NCI-H2081 treated with DMSO at 0.1 percent for 48 hours (cell line): ENCODE measurements at places on chromosomes 5 and 9.

DNA sequence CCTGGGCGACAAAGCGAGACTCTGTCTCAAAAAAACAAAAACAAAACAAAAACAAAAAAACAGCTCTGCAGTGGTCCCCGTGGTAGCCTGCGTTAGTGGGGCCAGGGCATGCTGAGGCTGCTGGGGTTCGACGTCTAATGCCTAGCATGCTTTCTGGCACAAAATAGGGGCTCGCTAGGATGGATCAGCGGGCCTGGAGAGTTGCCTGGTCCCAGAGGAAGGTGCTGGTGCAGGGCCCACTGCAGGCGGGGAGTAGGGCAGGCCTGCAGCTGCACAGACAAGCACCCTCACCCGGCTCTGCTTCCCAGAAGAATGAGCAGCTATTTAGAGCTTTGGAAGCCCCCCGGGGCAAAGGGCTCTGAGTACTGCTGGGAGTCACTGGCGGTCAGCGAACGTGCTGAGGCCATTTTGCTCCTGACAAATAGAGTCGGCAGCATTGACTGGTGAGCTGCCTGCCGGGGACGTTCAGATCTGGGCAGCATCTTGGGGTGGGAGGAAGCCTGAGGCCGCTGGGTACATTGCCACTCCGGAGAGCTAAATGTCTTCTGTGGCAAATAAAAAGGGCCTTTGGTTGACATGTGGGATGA is 126.7 kb downstream of the OLFM1 start:
- DNase-seq, result no peak

DNA sequence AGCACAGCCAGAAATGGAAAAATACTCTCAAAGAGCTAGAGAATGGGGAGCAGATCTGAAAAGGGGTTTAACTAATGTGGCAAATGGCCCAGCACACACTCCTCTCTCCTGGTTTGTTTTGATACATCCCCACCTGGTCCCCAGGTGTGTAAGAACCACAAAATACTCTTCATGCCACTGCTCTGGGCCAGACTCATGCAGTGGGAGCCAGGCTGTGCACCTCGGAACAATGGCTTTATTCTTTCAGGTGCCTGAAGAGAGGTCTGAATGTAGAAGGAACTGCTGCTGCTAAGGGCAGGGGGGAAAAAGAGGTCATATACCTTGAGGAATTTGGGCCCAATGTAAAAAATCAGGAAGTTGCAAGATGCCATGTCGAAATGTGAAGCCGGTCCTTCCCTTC is 123.9 kb upstream of the ADAMTSL1 start:
- no peak for DNase-seq

DNA sequence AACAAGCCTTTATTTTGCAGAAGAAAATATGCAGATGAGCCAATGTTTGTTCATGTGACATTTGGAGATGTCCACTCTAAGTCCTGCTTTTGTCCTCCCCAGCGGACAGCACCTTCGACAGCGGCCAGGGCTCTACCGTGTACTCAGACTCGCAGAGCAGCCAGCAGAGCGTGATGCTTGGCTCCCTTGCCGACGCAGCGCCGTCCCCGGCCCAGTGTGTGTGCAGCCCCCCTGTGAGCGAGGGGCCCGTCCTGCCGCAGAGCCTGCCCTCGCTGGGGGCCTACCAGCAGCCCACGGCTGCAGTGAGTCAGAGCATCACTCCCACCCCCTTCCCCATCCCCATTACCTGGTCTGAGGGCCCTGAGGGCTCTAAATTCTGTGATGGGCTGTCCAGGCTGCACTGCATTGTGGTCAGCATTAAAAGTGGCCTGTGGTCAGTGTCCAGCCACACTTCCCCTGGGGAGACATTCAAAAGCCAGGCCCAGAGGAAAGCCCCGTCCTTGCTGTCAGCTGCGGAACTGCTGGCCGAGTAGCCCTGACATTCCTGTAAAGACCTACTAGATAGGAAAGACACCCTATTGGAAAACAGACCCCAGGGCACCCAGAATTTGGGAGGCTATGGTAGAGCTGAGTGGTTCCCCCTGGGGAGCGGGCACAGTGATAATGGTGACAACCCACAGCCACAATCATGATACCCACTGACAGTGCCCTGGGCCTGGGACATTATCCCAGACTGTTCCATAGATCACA is 69.0 kb downstream of the WNK2 start:
- DNase-seq, result no peak

DNA sequence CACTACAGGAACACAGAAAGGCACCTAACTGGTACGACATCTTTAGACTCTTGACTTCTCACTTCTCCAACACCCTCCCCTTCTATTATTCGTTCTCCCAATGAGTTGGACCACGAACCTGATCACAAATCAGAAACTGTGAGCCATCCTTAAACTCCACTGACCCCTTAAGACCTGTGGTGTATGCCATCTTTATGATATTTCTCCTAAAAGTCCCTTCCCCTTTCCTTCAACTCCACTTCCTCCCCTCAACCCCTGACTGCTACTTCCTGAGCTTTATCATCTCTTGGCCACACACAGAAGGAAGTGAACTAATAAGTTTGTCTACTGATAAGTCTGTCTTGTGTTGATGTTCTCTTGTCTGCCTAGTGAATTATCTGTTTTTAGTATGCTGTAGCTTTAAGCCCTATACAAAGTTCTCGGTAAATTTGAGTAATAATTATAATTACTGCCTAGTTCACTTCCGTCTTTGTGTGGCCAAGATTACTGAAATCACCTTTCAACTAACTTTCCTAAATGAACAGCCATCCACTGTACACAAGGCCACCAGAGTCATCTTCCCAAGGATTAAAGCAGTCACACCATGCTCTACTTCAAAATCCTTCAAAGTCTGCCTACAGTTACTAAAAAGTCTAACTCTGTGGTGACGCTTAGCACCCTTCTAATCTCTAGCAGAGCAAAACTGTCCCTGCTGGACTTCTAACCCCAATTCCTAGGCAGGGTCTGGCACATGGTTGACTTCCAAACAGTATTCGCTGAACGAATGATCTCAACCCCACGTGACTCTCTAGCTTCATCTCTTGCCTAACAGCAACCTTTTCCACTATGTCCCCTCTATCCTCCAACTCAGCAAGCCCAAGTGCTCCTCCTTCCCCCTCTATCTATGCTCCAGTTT is 23.2 kb downstream of the ELOVL7 start:
- no peak for DNase-seq

GRCh38 chr9:114968671-114969070 is 38.3 kb upstream of the TNFSF8 start:
- no peak for DNase-seq

DNA sequence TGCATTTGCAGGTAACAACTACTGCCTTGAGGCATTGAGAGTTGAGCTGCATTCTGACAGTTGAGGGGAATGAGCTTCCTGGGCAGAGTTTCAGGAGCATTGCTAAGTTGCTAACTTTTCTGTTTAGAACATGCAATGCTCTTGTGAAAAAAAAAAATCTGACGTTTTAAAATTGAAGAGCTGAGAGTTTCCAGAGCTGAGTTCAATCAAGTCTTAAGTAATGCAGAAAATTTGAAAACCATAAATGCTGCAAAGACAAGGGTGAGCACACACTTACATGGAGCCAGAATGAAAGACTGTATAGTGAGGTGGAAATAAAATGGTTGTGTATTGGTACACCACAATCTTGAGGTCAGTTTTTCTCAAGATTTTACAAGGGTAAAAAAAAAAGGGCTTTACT is 166.0 kb downstream of the GABRB2 start:
- no peak for DNase-seq

- no peak for DNase-seq
Measured at GRCh38 chr5:33850100-33850594, 41.6 kb downstream of the ADAMTS12 start.

DNA sequence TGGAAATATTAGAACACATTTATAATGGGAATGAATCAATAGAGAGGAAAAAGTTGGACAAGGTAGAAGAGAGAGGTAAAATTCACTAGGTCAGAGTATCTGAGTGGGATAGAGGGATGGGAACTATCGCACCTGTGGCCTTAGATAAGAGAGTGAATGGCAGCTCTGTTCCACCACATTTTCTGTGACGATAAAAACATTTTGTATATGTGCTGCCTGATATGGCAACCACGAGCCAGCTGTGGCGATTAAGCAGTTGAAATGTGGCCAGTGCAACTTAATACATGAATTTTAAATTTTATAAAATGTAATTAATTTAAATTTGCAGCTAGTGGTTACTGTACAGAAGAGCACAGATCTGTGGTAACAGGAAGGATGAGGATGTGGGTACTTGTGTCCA is 46.7 kb downstream of the ZNF354A start:
- DNase-seq, result no peak

DNA sequence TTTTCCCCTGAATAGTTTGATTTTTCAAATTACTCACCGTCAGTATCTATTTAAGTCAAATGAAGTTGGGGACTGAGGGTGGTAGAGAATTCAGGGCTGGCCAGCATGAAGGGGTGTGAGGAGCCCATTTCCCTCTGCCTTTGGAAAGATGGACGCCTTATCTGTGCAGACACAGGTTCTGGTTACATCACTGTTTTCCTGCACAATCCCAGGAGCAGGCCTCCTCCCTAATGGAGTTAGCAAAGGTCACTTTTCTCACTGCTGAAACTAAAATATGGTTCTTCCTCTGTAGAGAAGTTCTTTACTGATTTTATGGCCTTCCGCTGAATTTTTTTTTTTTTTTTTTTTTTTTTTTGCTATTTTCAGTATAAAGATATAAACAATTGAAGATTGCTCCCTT is 69.1 kb downstream of the FOXD1 start:
- no peak for DNase-seq

DNA sequence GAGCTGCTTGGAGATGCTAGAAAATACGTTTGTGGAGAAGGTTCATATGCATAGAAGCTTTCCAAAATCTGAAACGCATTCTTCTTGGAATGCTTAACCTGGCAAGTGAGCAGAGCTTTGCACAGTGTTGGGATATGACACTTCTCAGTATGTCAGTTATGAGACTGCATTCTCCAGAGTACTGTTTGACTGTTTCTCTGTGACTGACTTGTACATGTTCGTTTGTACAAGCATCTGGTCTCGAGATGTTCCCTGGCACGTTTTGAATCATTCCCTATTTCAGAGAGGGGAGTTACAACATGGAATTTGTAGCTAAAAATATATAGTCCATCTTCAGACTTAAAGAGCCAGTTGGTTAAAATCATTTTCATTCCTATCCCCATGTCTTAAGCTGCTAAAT is 272.4 kb downstream of the ARRDC3 start:
- no peak for DNase-seq

DNA sequence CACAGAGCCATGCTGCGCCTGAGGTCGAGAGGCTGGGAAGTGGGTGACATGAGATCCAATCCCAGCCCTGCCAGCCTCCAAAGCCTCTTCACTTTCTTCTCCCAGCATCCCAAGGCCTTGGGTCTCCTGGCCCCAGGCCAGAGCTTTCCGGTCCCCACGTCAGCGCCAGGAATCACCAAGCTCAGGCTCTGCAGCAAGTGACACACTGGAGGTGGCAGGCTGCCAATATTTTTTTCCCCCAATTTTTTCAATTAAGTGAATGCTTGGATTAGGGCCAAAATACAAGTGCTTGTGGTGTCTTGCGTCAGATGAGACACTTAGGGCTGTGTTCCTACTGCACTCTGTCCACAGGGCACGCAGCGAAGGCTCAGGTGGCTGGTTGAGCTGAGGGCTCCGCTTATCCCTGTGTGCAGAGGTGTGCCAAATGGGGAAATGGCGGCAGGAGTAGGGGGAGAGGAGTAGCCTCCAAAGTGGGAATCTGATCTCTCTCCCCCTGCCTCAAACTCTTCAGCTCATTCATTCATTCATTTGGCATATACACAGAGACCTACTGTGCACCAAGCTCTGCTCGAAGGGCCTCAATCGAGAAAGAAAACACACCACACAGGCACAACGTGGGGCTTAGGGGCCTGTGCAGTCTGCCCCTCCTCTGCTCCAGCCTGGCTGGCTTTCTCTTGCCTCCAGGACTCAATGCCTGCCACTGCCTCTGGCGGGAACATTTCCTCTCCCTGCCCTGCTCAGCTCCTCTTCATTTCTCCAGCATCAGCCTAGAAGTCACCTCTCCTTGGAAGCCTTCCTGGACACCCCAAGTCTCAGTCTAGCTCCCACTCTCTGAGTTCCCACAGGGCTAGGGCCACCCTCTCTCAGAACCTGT is 16.6 kb downstream of the SH3PXD2B start:
- peak; percentile 54 for DNase-seq

GRCh38 chr9:74498621-74499095 is 1.5 kb downstream of the RORB start:
- DNase-seq, result no peak

DNA sequence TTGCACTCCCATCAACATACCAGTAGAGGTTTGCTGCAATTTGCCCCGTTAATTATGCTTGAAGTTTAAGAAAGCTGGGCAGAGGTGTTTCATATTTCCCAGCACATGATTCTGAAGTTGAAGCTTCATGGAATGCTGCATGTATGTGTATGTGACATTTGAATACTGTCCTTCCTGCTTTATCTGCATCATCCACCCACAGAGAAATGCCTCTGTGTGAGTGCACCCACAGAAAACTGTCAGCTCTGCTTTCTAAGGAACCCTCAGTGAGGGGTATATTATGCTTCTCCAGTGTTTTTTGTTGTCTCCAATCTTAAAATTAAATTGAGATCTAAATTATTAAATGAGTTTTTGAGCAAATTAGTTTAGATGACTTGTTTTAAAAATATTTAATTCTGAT is 358.1 kb upstream of the PIK3R1 start:
- DNase-seq, result no peak

- no peak for DNase-seq
Measured at GRCh38 chr5:132915681-132916080, 42.2 kb downstream of the LEAP2 start.

- no peak for DNase-seq
Measured at GRCh38 chr5:156186760-156187159, 140.2 kb upstream of the SGCD start.

- DNase-seq, result no peak
Measured at GRCh38 chr9:135474915-135475314, 4.7 kb upstream of the PPP1R26 start.

- DNase-seq, result no peak
Measured at GRCh38 chr9:69388596-69388995, 63.6 kb downstream of the ENTREP1 start.

DNA sequence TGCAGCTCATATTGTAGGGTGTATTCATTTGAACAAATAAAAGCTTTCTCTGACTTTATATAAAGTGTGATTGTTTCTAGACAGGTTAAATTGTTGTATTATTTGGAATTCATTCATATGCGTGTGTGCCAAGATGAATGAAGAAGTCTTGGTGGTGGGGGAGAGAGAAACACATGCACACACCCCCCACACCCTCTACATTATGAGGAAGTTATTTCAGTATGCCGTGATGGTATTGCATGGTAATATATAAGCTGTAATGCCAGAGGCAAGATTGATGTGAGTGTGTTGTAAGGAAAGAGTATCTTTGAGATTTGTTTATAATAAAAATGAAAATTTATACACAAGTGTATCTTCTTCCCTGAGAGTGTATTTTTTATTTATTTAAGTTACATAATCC is 71.0 kb downstream of the IPO11 start:
- no peak for DNase-seq

GRCh38 chr9:69392826-69393225 is 67.8 kb downstream of the ENTREP1 start:
- no peak for DNase-seq

- no peak for DNase-seq
Measured at GRCh38 chr9:137365056-137365455, 57.9 kb downstream of the EXD3 start.

DNA sequence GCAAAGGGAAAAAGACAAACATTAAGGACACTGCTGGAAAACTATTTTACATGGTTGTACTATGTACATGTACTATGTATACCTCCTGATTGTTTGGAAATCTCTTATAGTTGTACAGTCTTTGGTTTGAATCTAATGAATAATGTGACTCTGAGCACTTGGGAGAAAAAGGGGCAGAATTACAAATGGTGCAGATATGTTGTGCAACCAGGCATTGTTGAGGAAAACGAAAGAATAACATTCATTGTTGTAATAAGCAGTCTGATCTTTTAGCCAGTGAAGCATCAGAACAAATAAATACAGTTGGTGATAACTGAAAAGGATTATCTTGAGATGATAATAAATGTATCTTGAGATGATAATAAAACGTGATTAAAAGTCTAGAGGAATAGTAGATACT is 87.2 kb downstream of the CSNK1G3 start:
- DNase-seq, result no peak
